ENCODE measurements at places on chromosomes 6 and 20. TPM values are rescaled to one million over a fixed set of nuclear protein-coding genes. Genes with fewer than 3 reads are reported as not detected.

Gene HMGN3
- total RNA-seq = 110 TPM

Gene SRSF3
- 143 TPM for total RNA-seq

Gene TMEM14B
- total RNA-seq = 77.9 TPM

Gene TCF15
- total RNA-seq = 16.9 TPM

Gene TMEM200A
- not detected for total RNA-seq

Gene WFDC8
- not detected for total RNA-seq

DNA sequence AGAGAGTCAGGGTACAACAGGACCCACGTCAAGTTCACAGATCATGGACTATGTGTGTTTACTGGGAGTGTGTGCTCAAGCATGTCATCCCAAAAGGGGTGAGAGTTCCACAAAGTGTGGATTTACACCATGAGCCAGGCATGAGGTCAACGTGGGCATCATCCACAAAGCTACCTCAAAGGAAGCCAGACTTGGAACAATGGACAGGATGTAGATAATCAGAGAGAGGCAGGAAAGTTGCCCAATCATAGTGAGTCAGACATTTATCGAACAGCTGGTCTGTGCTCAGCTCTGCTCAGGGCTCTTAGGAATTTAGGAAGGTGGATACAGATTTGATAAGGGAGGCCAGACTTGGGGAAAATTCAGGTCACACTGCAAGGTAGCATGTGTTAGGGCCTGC, 317.2 kb upstream of the CDYL start:
- peak; percentile 40 for DNase-seq

GRCh38 chr20:29740601-29740950, 1516.9 kb upstream of the DEFB115 start:
- no peak for DNase-seq

DNA sequence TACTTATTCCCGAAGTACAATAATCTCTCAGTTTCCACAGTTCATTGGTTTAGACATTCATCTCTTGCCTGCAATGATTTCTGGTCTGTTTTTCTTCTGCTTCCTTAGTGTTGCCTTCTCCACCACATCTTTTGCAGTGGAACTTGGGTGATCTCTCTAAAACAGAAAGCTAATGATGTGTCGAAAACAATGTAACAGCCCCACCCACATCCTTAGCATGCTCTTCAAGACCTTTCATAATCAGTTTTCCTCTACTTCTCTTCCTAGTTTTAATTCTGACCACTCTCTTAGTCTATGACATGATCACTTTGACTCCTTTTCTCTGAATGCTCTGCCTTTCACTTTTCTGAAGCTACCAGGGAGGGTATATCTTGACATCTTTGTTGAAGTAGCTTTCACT, 1007.9 kb upstream of the CITED2 start:
- DNase-seq = no peak

DNA sequence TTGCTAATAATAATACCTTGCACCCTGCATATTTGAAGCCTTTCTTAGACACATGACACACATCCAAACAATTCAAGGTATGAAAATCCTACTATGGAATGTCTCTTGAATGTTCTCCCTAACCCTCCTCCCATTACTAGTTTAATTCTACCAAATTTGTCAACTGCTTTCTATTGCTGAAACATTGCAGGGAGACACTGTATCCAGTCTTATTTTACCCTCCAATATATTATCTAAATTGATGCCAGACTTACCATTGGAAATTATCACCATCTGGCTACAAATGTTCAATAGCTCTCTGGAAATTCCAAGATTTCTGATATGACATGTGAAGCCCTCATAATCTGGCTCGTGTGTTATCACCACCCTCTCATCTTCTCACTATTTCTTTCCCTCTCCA, 1027.3 kb upstream of the CITED2 start:
- DNase-seq = no peak

- DNase-seq = no peak
Observed at GRCh38 chr20:24720957-24721356, 228.1 kb upstream of the CST7 start.

DNA sequence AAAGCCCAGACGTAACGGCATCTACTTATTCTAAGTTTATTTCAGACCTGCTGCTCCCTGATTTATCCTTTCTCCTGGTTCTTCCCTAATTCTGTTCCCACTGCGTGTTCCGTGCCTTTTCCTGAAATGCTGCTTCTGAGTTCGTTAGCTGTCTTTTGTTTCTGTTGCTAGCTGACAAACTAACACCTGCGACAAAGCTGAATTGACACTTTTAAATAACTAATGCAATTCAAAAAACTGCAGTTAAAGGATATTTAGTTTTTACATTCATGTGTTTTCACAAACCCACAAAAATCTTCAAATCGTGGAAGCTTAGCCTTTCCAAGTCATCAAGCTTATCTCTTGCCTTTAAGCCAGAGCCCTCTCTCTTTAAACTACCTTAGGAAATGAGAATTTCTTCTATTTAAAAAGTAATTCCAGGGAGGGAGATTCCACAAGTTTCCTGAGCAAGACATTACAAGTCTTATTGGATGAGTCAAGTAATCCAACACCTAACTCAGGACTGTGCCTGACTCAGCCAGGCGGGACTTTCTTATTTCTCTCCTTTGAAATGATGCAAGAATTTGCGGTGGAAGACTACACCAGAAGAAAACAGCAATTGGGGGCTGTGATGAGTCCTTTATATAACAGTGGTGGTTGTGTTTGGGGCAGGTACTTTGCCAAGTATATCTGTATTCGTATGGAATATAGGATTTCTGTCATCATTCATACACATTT, 6.3 kb downstream of the ADTRP start:
- no peak for DNase-seq

DNA sequence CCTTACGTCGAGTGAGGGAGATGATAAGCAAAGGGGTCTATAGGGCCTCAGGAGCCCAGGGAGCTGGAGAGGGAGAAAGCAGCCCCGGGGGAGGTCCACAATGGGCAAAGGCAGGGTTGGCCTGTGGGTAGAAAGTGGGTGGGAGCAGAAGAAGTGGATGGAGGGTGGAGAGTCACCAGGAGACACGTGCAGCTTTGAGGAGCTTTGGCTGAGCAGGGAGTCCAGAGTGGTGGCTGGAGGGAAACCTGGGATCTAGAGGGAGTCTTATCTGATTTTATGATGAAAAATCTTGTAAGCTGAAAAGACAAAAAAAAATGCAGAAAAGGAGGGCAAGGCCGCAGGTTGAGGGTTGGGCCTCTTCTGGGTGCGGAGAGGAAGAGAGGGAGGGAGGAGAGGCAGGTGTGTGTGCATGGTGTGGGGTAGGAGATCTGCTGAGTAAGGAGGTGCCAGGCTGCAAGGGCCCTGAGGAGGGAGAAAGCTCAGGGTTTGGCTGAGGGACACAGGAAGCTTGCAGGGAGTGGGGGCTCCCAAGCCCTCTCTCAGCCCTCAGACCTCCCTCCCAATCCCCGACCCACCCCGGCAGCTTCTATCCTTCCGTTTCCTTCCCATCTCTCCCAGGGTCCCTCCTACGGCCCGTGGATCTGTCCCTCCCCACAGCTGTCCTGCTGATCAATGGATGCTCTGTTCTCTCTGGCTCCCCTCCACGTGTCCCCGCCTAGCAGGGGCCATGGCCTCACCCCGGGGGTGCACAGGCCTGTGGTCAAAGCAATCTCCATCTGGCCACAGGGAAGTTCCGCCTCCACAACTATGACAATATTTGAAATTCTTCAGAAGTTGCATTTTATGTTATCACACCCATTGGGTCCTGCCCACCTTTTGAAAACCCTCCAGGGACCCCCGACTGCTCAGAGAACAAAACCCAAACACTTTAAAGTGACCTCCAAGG, 17.1 kb upstream of the BPI start:
- DNase-seq = no peak

GRCh38 chr6:12034837-12035236, 22.7 kb downstream of the HIVEP1 start:
- no peak for DNase-seq

DNA sequence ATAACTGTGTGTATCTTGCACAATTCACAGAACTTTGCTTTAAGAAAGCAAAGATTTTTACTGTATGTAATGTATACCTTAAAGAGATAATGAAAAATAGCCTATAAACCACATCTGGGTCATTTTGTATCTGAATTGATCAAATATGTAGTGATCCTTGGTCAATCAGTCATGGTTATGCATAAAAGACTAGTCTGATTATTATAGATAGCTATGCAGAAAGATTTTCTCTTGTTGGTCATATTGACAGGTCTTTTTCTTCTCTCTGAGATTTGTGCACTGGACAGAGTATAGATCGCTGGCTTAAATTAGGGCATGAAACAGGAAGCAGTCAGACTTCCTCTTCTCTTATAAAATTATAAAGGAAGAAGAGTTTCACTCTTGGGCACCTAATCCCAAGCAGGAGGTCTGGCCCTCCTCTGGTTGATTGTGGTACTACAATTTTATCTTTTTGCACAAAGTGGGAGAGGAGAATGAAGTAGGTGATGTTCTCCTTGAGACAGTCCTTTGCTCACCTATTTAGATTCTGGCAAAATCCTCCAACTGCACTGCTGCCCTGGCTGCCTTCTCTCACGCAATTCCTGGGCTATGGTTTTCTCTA, 380.9 kb upstream of the RGS17 start:
- no peak for DNase-seq

DNA sequence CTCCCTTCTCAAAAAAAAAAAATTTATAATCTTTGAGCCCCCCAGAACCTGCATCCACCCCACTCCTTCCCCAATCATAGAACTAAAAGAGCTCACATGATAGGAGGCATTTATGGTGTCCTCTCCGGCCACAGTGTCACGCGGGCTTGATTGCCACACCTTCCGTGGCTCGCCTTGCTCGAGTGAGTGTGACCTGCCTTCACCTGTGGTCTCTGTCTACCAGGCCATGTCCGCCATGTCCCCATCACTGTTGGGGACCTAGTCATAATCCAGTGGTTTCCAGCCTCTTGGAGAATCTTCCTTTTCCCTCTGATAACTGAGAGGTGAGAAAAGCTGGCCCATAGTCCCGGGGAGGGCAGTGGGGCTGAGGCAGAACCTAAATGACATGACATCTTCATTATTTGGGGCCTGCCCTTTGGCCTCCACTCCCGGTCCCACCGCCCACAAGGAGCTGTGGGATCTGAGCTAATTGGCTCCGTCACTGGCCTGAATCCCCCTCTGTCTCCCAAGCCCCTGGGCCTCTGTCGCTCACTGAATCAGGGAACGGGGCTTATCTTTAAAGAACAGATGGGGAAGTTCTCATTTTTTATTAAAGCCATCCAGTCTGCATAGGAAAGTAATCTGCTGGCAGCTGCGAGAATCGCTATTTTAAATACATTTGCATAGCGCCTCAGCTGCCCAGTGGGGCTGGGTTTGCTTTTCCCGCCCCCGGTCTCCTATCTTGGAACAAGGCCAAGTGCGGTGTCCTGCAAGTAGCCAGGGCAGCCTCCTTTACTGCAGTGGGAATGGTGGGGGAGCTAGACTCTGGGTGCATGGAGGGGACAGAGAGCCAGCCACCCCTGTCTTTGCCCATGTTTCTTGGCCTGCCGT, 197.6 kb upstream of the PMEPA1 start:
- peak; percentile 44 for DNase-seq

DNA sequence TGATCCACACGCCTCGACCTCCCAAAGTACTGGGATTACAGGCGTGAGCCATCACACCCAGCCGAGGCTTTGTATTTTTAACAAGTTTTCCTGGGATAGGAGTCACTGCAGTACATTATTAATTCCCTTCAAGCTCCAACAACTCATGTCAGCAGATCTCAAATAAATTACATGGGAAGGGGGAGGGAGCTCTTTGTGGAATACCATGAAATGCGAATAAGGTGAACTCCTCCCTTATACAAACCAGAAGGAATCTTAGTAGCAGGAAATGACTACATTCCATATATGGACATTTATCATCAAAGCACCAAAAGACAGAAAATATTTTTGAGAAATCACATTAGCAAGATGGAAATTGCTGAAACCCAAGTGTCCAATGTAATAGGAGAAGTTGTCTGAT, 2.9 kb downstream of the GSS start:
- no peak for DNase-seq

GRCh38 chr6:40999569-40999968, 39.5 kb downstream of the UNC5CL start:
- peak; percentile 67 for DNase-seq

- no peak for DNase-seq
Observed at GRCh38 chr20:34829191-34829590, 3.7 kb upstream of the NCOA6 start.

DNA sequence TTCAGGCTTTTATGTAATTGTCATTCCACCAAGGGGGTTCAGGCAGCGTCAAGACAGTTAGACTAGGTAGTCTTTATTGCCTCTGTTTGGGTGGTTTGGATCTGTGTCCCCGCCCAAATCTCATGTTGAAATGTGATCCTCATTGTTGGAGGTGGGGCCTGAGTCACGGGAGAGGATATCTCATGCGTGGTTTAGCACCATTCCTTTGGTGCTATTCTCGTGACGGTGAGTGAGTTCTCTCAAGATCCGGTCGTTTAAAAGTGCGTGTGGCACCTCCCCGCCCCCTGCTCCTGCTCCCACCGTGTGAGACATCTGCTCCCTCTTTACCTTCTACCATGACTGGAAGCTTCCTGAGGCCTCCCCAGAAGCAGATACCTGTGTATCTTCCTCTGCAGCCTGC, 51.3 kb upstream of the FOXC1 start:
- no peak for DNase-seq

GRCh38 chr20:39777610-39778009, 815.5 kb downstream of the DHX35 start:
- no peak for DNase-seq

Measured in heart left ventricle (tissue), 16 donors.